ENCODE measurements at places on chromosomes 3 and 15.

- DNase-seq = no peak
Observed at GRCh38 chr3:125356140-125357026, 18.7 kb downstream of the ZNF148 start.

GRCh38 chr3:143206955-143207337 lies 87.4 kb downstream of the CHST2 start:
- DNase-seq = no peak

- no peak for DNase-seq
Observed at GRCh38 chr15:74817370-74817737, 4.7 kb downstream of the LMAN1L start.

- DNase-seq = no peak
Observed at GRCh38 chr3:109644746-109645145, 307.4 kb upstream of the DPPA4 start.

GRCh38 chr3:64686446-64686908 lies 1.3 kb downstream of the ADAMTS9 start:
- DNase-seq = no peak

- DNase-seq = no peak
Observed at GRCh38 chr3:153595186-153595815, 433.3 kb downstream of the RAP2B start.

DNA sequence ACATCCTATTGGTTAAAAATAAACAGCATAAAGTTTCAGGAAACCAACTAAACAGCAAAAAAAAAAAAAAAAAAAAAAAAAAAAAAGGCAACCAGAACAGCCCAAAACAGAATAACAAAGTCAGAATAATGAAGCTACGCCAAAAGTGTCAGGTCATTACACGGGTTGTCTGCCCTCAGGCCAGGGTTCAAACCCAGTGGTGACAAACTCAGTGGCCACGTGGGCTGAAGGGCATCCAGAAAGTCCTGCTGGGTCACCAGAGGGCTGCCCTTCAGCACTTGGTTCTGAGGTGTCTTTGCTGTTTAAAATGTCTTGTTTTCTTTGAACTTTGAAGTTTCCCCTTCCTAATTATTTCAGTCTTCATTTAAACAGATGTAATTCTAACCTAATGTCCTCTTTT lies 61.3 kb downstream of the CGNL1 start:
- DNase-seq = no peak

DNA sequence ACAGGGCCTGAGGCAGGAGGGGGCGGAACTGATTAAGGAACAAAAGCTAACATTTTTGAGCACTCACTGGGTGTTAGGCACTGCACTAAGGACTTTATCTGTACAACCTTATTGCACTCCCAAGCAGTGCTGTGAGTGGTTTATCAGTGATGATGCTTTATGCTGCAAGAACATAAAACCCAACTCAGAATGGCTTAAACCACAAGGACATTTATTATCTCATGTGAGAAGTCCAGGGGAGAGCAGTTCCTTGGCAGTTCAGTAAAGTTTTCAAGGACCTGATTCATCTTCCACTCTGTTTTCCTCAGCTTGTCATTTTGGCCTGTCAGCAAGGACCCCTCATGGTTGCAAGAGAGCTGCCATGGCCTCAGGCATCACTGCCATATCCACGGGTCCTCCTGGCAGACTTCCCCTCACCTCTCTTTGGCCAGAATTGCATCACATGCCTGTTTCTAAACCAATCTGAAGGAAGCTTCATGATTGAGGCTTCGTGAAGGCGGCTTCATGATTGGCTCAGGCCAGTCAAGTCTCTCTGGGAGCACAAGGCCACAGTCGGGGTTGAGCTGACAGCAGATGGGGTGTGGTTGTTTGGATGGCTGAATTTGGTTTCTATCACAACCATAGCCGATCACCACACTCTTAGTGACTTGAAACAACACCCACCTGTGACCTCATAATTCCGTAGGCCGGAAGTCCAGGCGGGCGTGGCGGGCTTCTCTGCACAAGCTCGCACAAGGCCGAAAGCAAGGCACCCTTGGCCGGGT lies 15.8 kb downstream of the EFCC1 start:
- no peak for DNase-seq

DNA sequence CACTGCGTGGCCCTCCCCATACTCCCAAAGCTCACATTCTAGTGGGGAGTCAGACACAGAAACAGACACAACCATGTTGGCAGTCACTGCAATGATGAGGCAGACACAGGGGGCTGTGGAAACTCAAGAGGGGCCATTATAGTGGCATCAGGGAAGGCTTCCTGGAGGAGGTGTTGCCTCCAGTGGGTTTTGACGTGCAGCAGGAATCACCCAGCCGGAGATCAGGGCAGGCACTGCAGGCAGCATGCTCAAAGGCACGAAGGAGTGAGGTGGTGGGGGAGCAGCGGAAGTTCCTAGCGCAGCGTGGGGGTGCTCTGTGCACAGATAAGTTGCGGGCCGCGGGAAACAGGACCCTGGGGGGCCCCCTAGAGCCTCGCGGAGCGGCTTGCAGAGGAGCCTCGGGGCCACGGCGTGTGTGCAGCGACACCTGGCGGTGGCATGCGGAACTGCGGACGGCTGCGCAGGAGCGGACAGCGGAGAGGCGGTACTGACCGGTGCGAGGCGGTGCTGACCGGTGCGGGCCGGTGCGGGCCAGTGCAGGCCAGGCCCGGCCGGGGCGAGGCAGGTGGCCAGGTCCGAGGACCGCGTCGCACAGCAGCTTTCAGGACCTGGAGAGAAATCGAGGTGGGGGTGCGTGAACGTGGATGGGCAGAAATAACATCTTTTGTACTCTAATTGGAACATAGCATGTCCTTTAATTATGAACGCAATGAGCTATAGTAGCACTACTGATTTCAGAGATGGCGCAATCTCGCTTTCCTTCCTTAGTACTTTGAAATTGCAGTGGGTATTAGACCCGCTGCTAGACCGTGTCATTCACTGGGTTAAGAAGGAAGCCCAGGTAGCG lies 101.5 kb downstream of the FBLN2 start:
- DNase-seq = peak; percentile 54

- no peak for DNase-seq
Observed at GRCh38 chr15:28884151-28884940, 1.4 kb upstream of the APBA2 start.

GRCh38 chr3:96331341-96331740 lies 483.1 kb upstream of the EPHA6 start:
- DNase-seq = no peak

DNA sequence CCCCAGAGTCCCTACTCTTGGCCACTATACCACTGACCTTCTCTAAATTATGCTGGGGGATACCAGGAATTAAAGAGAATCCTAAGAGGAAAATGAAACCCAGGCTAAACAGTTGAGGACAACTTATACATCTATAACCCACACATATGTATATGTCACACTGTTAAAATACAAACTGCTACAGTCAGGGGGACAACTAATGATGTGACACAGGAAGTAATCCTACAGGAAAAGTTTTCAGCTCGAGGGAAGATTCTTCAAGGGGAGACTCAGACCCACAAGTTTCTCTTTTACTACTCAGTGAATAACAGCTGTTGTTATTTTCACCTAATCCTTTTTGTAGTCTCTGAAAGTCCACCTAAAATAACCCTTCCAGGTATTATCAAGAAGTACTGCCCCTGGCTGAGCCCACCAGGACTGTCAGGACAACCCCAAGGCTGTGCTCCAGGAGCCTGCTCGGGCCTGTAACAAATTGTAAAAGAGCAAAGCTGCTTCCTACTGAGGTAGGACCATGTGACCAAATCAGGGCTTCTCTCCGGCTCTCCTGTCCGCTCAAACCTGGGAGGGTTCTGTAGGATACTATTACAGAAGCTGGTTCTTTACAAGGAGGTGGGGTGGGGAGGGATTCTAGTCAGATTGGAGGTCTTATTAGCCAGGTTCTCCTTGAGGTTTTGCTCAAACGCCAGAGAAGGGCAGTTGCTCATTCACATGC lies 91.6 kb downstream of the SRGAP3 start:
- DNase-seq = no peak

- DNase-seq = no peak
Observed at GRCh38 chr3:124325248-124325647, 333.3 kb upstream of the ROPN1 start.

DNA sequence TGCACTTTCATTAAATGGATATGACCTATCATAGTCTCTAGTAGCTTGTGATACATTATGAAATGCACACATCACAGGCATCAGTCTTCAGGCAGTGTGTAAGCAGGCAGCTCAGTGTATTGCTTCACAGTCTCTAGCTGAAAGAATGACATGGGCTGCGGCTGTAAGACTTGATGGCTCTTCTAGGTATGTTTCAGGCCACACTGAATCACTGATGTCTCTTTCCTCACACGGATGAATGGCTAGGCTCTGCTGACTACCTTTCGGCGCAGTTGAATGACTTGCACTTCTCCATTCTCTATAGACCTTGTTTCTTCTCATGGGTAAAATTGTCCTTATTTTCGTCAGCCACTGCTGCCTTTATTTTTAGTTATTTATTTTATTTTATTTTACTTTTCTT lies 15.4 kb downstream of the APH1B start:
- DNase-seq = no peak

DNA sequence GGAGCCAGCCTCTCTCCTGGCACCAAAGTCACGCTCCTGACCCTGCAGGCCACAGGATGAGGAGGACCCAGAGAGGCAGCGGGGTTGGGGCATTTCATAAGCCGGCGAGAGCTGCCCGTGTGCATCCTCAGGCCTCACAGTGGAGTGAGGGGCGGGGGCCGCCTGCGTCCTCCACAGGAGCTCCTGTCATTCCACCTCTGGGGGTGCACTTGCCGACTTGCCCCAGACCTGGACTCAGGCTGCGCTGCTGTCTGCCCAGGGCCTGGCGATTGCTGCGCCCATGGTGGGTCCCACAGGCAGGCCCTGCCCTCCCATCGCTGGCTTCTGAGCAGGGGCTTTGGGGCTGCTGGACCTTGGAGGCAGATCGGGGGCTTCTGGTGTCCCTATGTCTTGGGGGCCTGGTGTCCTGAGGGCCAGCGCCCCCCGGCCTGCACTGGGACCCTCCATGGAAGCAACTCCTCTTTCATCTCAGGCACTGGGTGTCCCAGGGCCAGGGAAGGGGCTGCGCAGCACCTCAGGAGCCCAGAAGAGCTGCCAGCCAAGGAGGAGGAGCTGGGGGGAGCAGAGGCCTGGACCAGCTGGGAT lies 184.0 kb downstream of the GOLGA6L6 start:
- no peak for DNase-seq

DNA sequence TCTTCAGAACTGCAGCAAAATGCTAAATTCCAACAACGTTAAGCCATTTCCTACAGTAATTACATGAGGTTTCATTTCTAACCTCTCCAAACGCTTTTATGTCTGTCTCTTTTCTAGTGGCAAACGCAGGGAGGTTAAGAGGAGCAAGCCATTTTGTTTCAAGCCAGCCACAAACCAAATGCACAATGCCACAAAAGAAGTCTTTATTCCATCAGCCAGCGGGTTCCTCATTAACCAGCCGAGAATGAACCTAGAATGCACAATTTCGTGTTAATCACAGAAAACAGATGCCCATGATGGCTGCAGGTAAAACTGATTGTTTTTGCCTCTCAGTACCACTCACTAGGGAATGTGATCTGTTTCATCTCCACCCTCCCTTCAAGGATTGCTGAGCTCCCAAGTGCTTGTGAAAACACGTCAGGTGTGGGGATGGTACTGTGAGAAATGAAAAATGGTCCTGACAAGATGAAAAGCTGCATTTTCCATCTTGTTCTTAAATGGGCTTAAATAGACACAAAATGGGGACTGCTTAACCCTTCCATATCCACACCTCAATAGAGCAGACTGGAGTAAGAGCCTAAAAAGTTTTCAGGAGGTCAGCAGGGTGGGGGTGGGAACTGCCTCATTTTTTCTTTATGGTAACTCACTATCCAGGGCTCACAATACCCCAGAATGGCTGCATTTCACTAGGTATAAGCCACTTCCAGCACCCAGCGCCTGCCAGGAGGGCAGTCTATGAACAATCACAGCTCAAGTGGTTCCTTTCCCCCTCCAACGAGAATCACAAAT lies 277.1 kb downstream of the MAGI1 start:
- DNase-seq = no peak

DNA sequence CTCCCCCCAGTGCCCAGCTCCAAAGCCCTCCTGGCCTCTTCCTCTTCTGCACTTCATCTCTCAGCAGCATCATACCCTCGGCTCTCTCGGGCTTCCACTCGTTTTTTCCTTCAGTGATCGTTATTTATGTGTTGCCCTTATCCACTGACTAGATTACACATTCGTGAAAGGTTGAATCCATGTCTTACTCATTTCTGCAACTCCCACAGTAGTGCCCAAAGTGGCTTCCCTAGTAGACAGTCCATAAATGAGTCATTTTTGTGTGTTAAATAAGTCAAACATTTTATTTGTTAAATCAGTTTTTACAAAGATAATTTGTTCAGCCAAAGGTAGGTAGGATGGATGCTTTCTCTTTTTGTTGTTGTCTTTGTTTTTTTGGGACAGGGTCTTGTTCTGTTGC lies 87.4 kb downstream of the CRTC3 start:
- no peak for DNase-seq

DNA sequence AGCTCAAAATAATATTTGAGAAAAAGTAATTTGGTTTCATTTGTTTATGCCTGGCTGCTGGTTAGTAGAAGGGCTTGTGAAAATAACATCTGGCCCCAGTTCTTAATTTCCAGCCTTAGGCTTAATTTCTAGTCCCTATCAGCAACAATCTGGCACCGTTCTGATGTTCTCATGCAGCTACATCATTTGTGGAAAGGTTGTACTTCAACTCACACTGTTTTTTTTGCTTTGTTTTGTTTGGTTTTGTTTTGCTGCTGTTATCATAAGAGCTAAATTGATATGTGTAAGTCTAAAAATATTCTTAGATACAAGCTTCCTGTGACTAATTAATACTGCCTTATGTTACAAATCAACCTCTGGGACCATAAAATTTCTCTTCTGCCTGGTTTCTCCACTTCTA lies 8.9 kb downstream of the CPA3 start:
- DNase-seq = no peak

DNA sequence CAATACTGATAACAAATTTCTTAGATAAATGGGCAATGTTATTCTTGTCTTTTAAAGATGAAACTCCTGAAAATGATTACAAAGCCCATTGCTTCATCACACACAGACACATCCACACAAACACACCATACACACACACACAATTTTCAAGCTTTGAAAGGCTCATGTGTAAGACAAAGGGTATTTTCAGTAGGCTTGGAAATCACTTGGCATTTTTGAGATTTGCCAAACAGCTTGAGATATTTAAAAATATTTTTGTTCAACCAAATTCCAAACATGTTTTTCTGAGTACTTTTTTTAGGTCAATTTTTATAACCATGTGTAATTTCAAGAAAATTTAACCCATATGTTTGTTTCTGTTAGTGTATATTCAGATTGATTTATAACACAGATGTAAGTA lies 283.7 kb downstream of the ROBO2 start:
- no peak for DNase-seq
